AG08396 (cell line): ENCODE measurements at places on chromosomes 11 and 22.

- no peak for DNase-seq
Observed at GRCh38 chr22:20271114-20271994, 3.2 kb upstream of the RTN4R start.

GRCh38 chr11:125140233-125140632 is 24.3 kb upstream of the PKNOX2 start:
- no peak for DNase-seq

- DNase-seq = peak; percentile 51
Observed at GRCh38 chr22:36773935-36774334, 2.0 kb downstream of the IFT27 start.

DNA sequence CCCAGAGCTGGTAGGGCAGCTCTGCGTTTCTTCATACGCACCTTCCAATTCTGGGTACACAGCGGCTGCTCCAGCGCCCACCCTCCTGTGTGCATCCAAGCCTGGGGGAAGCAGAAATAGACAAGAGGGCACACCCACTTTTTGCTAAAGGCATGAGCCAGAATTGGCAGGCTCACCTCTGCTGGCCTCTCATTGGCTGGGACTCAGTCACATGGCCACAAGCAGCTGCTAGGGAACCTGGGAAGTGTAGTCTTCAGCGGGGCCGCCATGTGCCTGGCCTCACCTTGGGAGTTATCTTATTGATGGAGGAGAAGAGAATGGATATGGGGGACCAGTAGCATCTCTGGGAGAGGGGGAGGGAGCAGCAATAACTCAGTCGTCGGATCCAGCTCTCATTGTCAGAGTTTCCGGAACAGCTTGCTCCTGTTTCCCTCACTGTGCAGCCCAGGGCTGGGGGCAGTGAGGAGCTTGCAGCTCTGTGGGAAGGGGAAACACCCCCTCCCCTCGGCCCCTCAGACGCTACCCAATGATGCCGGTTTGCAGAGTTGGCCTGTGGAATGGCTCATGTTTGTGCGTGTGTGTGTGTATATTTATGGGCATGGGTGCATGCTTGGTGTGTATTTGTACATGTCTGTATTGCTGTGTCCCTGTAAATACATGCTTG is 11.8 kb upstream of the MIEF1 start:
- DNase-seq = peak; percentile 91

DNA sequence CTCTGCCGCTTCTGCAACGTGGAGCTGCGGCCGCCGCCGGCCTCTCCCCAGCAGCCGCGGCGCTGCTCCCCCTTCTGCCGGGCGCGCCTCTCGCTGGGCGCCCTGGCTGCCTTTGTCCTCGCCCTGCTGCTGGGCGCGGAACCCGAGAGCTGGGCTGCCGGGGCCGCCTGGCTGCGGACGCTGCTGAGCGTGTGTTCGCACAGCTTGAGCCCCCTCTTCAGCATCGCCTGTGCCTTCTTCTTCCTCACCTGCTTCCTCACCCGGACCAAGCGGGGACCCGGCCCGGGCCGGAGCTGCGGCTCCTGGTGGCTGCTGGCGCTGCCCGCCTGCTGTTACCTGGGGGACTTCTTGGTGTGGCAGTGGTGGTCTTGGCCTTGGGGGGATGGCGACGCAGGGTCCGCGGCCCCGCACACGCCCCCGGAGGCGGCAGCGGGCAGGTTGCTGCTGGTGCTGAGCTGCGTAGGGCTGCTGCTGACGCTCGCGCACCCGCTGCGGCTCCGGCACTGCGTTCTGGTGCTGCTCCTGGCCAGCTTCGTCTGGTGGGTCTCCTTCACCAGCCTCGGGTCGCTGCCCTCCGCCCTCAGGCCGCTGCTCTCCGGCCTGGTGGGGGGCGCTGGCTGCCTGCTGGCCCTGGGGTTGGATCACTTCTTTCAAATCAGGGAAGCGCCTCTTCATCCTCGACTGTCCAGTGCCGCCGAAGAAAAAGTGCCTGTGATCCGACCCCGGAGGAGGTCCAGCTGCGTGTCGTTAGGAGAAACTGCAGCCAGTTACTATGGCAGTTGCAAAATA is 816 bp downstream of the PDE3B start:
- peak; percentile 60 for DNase-seq

- DNase-seq = no peak
Observed at GRCh38 chr11:118047749-118048148, 29.1 kb upstream of the TMPRSS4 start.

GRCh38 chr11:117309310-117309709 is 6.7 kb downstream of the BACE1 start:
- no peak for DNase-seq

DNA sequence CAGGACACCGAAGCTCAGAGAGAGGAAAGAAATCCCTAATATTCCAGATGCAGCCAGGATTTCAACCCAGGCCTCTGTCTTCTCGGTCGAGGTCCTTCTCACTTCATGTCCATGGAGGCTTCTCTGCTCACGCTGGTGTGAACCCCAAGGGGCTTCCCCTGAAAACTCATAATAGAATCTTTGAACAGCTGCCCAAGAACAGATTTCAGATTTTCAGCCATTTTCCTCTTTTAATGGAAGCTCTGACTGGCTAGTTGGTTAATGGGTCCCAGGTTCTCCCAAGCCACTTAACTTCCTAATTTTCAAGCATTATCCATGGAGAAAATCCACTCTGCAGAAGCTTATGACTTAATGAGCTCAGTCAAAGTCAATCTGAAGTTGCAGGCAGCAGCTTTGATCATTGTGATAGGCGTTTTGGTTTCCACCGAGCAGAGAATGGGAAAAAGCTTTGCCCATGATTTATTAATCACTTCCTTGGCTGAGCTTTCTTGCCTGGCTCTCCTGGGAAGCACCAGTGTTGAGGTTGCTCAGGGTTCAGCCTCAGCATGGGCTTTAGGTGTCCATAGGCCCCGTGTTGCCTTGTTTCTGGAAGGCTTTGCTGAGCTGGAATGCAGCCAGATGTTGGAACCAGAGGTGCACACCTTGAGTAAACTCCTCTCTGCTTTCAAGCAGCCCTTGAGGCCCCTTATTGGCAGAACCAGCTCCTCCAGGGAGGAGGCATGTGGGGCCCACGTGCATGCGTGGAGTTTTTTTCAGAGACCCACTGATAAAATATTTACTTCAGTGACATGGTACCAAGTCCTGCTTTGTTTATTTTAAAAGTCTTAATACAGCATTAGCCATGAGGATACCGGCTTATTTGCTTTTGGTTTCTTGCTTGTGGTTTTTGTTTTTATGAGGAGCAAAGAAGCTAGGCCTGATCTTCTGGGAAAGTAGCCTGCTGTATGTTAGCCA is 25.5 kb downstream of the LDLRAD3 start:
- DNase-seq = no peak

GRCh38 chr22:32818446-32819115 is 17.1 kb downstream of the TIMP3 start:
- DNase-seq = no peak

DNA sequence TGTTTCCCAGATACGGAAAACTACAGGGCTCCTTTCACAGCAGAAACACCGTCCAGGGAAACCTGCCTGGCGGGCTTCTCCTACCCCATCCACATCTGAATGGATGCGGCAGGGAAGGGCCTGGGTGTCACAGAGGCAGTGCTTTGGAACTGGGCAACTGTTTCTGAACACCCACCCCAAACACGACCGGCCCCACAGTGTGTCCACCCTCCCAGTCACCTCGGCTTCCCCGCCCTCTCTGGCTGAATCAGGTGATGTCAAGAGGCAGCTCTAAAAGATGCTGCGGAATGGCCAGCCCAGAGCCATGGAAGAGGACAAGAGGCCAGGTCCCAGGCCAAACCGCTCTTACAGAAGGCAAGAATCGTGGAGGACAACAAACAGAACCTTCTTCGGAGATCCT is 22.0 kb downstream of the IFT27 start:
- no peak for DNase-seq

- DNase-seq = peak; percentile 80
Observed at GRCh38 chr22:24325105-24325757, 54.6 kb downstream of the SPECC1L start.

- DNase-seq = no peak
Observed at GRCh38 chr11:112163875-112164685, at the start of gene IL18. TSS of gene IL18 (minus strand) at chr11:112164094. CDS start at chr11:112155053, 9,041 bp downstream.

- peak; percentile 52 for DNase-seq
Observed at GRCh38 chr11:64744544-64745188, 724 bp upstream of the RASGRP2 start.

GRCh38 chr11:94934362-94934761 is 39.0 kb downstream of the CWC15 start:
- DNase-seq = peak; percentile 42

DNA sequence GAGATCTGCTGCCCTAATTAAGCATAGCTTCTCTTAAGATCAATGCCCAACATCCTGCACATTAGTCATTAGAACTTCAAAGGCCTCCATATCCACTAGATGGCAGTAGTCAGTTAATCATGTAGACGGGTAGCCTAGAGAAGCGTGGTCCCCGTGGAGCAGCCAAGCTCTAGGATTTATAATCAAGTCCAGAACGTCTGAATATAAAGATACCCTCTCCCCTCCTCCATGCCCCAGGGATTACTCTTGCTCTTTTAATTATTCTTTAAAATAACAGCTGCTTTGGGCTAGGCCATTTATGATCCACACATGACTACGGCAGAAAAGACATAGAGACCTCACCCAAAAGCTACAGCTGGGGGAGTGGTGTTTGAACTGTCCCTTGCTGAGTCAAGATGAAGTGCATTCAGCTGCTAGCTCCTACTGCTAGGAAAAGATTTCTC is 327.6 kb upstream of the PLET1 start:
- DNase-seq = peak; percentile 69

DNA sequence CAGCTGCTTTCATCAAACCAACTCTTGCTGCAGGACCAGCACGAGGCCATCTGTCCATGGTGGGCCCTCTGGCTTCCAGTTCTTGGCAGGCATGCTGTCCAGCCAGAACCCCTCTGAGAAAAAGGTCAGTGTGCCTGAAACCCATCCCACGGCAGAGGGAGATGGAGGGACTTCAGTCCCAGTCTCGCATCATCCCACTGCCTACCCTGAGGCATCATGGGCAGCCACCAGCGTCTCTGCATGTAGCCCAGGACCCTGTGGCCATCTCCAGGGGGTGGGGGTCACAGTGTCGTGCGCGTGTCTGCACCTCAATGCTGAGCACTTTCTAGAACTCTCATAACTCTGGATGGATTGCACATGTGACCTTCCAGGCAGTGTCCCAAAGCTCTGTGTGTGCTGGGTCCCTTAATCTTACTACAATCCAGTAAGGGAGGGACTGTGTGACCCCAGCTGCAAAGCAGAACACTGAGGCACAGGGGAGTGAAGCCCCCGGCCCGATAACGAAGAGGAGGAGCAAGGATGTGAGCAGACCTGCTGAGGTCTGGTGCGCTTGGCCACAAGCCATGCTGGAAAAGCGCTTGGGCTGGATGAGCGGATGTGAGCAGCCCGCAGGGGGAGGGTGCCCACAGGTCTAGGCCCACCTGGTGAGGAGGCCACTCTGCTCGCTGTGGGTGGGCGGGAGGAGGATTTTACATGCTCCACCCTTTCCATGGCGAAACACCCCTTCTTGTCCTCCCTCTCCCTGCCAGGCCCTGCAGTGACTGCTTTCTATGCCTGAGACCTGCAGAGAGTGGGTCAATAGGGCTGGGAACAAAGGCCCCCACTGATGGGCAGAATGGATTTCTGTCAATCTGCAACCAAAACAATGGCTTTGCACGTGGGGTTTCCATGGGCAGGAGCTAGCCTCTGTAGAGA is 1401.0 kb downstream of the BRD1 start:
- no peak for DNase-seq

- no peak for DNase-seq
Observed at GRCh38 chr11:119476666-119477331, 53.8 kb upstream of the THY1 start.

DNA sequence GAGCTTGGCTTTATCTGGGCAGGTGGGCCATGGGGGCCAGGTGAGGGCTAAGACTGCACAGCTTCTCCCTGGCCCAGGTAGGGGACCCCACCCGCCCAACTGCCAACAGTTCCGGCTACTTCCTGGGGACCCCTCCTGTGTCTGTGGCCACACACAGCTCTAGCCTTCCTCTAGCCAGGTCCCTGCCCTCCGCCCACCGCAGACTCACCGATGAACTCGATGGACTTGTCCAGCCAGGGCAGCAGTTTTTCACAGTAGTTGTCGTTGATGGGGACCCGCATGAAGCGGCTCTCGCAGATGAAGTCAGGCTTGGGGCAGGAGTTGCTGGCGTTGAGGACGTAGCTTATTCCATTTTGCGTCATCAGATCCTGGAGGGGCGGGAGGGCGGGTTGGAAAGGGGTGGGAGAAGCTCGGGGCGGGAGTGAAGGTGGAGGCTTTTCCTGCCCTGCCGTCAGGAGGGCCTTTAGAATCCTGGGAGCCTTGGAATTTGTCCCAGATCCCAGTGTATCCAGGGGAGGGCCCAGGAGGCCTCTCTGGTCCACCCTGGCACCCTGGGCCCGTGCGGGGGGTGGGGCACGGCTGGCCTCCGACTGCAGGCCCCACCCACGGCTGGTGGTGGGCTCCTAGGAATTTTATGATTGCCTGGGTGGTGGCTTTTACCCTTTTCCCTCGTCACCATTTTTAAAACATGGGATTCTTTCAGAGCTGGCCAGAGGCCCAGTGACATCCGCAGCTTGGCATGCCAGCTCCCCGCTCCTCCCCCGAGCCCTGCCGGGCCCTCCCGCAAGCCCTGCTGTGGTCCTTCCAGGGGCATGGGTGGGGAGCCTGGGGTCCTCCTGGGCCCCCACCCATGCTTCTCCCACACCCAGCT is 13.9 kb downstream of the DUSP8 start:
- peak; percentile 95 for DNase-seq

DNA sequence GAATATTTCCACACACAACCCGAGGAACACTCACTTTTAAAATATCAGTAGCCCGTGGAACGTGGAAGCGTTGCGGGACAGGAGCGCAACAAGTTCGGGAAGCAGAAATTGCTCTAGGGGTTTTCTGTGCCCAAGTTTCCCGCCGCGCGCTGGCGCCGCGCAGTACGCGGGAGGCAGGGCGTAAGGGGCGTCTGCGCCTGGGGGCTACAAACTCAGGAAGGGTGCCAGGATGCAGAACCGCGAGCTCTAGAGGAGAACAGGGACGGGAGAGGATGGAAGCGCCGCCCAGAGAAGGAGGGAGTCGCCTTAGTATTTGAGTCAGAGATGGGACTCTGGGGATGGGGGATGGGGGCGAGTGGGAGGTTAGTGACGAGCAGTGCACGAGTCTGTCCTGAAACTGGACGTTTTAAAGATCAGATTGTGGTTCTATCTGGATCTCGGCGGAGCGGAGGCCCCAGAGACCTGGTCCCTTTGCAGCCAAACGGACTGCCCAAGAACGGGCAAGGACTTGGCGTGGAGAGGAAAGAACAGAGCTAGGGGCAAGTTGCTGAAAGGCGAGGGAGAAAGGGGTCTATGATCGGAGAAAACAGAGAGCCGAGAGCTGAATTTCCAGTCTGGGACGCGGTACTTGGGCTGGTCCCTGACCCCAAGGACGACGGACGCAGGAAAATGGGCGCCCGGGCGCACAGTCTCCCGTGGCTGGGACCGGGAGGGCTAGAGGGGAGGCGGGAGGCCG is 4.7 kb downstream of the BSX start:
- DNase-seq = no peak
